Natural killer cell treated with Interleukin-12 subunit alpha and Interleukin-12 subunit beta and Interleukin-15 and Interleukin-18, amount 100 ng/mL, for 72 hours (primary cell): ENCODE measurements at places on chromosomes 4 and X. TPM values are rescaled to one million over a fixed set of nuclear protein-coding genes. Genes with fewer than 3 reads are reported as not detected.
A peak's percentile ranks its signal among the peaks of the same experiment; 100 is the strongest.

DNA sequence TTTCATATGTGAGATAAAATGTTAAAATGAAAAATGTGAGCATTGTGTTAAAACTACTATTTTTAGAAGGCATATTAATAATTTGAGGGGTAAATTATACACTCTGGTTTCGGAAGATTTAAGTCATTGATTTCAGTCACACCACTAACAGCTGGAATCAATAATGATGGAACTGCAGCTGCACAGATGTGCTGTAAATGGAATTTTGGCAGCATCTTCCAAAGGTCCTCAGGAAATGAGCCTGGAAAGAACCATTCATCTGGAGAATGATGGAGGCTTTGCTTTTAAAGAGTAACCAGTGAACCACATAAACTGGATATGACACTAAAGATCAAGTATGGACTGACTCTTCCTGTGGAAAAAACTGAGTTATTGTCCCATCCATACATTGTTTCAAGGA is 759.0 kb upstream of the EPHA5 start:
- no peak for DNase-seq
- no peaks in the 10 kb centered on the region for H3K4me1 ChIP-seq
- H3K27me3 ChIP-seq, result no peaks in the 10 kb centered on the region
- H3K4me3 ChIP-seq, result no peak overlapping the region

GRCh38 chr4:125459531-125459930 is 144.8 kb downstream of the FAT4 start:
- peaks cover 9% of the 10 kb centered on the region for H3K4me1 ChIP-seq
- DNase-seq, result no peak
- no peaks in the 10 kb centered on the region for H3K27me3 ChIP-seq
- H3K4me3 ChIP-seq, result no peak overlapping the region
- no peaks in the 10 kb centered on the region for H3K36me3 ChIP-seq
- no peak overlapping the region for H3K27ac ChIP-seq

DNA sequence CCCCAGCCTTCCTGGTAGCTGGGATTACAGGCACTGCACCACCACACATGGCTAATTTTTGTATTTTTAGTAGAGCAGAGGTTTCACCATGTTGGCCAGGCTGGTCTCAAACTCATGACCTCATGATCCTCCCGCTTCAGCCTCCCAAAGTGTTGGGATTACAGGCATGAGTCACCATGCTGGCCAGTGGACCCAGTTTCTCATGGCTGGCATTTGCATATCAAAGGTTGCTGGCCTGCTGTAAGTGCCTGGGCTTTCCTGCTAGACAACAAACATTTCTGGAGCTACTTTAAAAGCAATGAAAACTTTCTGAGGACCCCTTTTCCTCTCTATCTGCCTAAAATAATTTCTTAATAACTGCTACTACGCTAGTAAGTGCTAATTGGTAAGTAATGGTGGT is 228.2 kb downstream of the PCDH10 start:
- no peaks in the 10 kb centered on the region for H3K27me3 ChIP-seq
- no peak overlapping the region for H3K27ac ChIP-seq
- peaks cover 6% of the 10 kb centered on the region for H3K36me3 ChIP-seq
- no peak overlapping the region for H3K4me3 ChIP-seq
- H3K4me1 ChIP-seq, result no peaks in the 10 kb centered on the region

GRCh38 chr4:170336238-170336775 is 246.6 kb upstream of the AADAT start:
- H3K4me1 ChIP-seq, result no peaks in the 10 kb centered on the region
- H3K27ac ChIP-seq, result no peak overlapping the region
- no peak for DNase-seq
- no peak overlapping the region for H3K4me3 ChIP-seq

The RTL9 gene
- not detected for total RNA-seq

The RIBC1 gene
- total RNA-seq, result 1.5 TPM

DNA sequence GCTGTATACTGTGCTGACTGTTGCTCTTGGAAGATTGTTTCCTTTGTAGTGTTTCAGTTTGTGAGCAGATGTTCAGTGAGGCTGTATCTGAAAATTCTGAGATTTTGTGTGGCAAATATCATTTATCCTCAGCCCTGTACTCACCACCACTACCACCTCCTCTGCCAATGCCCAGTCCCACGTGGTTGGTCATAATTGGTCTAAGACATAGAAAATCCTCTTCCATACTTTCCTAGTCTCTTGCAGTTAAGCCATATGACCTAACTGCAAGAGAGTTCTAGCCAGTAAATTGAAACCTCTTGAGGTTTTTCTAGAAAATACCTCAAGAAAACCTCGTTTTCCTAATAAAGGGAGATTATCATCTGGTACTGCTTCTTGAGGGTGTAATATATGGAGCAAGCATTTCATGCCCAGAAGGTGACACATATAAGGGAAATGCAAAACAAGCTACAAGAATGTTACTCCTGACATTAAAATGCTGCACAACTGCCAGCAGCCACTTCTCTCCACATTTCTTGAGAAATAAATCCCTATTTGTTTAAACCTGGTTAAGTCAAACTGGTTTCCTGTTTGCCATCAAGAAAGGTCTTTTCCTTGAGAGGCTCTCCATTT is 32.8 kb downstream of the ABCE1 start:
- H3K36me3 ChIP-seq, result peaks cover 33% of the 10 kb centered on the region
- peak overlapping the region; percentile 10 for H3K4me3 ChIP-seq

The ACE2 gene
- not detected for total RNA-seq

GRCh38 chr4:88018466-88018865 is 11.0 kb downstream of the PKD2 start:
- no peaks in the 10 kb centered on the region for H3K27me3 ChIP-seq
- H3K4me1 ChIP-seq, result no peaks in the 10 kb centered on the region
- H3K36me3 ChIP-seq, result no peaks in the 10 kb centered on the region
- no peak overlapping the region for H3K27ac ChIP-seq
- no peak overlapping the region for H3K4me3 ChIP-seq

- H3K27ac ChIP-seq, result peak overlapping the region; percentile 93
- no peaks in the 10 kb centered on the region for H3K27me3 ChIP-seq
- peaks cover 48% of the 10 kb centered on the region for H3K4me1 ChIP-seq
- peak overlapping the region; percentile 87 for H3K4me3 ChIP-seq
- DNase-seq, result no peak
Measured at GRCh38 chr4:3202836-3203820, 45.8 kb upstream of the MSANTD1 start.

DNA sequence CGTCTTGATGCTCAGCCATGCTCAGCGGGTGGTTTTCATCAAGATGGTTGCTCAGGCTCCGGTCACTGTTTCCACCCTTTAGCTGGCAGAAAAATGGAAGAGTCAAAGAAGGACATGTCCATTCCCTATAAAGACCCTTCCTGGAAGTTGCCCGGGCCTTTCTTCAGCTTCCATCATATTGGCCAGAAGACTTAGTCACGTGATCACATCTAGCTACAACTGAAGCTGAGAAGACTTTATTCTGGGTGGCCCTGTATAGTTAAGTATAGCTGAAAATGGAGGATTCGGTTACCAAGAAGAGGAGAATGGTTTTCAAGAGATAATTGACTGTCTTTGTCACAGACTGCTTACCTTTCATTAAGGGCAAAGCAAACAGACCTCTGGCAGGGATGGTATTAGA is 296.7 kb upstream of the CASK start:
- H3K4me3 ChIP-seq, result no peak overlapping the region
- no peaks in the 10 kb centered on the region for H3K36me3 ChIP-seq
- no peak overlapping the region for H3K27ac ChIP-seq
- H3K4me1 ChIP-seq, result no peaks in the 10 kb centered on the region
- no peak for DNase-seq
- no peaks in the 10 kb centered on the region for H3K27me3 ChIP-seq

DNA sequence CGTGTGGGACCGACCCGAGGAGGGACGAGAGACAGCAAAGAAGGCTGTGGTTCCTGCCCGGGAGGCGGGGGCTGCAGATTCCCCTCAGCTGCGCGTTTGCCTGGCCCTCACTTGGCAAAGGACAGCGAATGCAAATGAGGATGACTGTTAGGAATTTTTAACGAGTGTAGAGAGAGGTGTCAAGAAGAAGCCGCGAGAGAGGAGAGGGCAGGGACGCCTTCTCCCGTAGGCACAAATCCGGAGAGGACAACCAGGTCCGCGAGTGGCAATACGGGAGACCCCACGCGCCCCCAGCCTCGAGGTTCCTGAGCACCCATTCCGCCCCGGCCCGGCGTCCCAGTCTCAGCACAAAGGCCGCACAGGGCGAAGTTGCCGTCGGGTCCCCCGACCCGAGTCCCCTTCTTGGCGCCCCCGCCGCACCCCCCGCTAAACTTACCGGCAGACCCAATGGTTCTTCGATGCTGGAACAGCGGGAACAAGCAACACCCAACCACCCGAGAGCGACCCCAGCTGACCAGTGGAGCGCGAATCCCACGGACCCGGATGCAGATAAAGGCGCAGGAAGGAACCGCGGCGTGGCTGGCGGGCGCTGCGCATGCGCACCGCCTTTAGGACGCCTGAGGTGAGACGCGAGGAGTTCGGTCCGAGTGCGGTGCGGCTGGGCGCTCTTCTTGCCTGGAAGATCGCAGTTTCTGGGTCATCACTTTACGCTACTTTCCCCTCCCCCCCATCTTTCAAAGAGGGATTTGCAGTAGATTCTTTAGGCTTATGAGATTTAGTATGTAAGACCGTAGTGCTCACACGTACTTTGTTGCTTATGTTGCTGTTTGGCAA is at the start of gene GNPDA2:
Gene GNPDA2, minus strand, starts transcription at position 519 of the 834 bp plus-strand sequence. CDS start 4,349 bp downstream, outside the sequence.
- H3K27ac ChIP-seq, result peak within 1 kb of the TSS; percentile 68
- H3K27me3 ChIP-seq, result peaks cover 8% of the 10 kb centered on the region
- no peaks in the 10 kb centered on the region for H3K36me3 ChIP-seq
- peak within 1 kb of the TSS; percentile 95 for H3K4me3 ChIP-seq
- peak; percentile 87 for DNase-seq

The ITM2A gene
- 51.6 TPM for total RNA-seq

- no peak overlapping the region for H3K27ac ChIP-seq
- H3K27me3 ChIP-seq, result no peaks in the 10 kb centered on the region
- H3K4me3 ChIP-seq, result no peak overlapping the region
- peaks cover 5% of the 10 kb centered on the region for H3K36me3 ChIP-seq
- no peaks in the 10 kb centered on the region for H3K4me1 ChIP-seq
Measured at GRCh38 chr4:116413222-116413621, 672.2 kb downstream of the TRAM1L1 start.

DNA sequence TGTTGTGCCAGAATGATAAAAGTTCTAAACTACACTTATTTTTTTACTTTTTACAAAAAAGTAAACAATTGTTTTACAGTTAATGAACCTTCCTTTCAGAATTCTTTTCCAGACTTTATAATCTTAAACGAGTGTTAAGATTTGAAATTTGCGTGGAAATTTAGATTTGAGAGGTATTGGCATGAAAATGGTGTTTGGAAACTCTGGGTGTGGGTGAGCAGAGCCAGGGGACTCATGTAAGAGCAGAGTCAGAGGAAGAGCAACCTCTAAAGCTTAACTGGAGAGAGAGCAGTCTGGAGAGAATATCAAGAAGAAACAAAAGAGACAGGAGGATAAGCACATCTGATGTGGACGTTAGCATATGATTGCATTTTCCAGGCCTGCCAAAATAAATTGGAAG is 48.2 kb downstream of the MMRN1 start:
- DNase-seq, result no peak
- no peak overlapping the region for H3K27ac ChIP-seq
- H3K4me3 ChIP-seq, result no peak overlapping the region
- no peaks in the 10 kb centered on the region for H3K4me1 ChIP-seq
- H3K27me3 ChIP-seq, result peaks cover 2% of the 10 kb centered on the region

DNA sequence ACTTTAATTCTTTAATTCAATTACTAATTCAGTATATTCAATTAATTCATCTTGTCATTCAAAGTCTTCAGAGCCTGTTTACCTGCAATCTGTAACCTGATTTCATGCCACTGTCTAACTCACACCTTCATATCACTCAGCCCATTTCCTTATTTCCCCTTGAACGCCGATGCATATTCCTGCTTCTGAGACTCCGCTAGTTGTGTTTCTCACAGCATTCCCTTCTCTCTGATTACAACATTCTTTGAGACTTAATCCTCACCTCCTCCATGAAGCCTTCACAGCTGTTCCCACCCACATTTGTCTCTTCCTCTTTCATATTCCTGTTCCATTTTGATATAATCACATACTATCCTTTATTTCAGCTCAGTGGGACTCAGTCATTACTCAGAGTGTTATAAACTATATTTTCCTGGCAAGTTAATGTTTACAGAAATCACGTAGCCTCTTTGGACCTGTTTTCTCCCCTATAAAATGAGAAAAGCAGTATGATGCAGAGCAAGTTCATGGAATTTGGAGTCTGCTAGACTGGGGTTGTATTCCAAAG is 69.0 kb downstream of the MAP9 start:
- no peaks in the 10 kb centered on the region for H3K36me3 ChIP-seq
- DNase-seq, result no peak
- H3K27ac ChIP-seq, result no peak overlapping the region
- peaks cover 14% of the 10 kb centered on the region for H3K27me3 ChIP-seq
- H3K4me3 ChIP-seq, result no peak overlapping the region

The ZNF141 gene
- total RNA-seq, result 26.5 TPM

GRCh38 chr4:47432749-47433148 is 30.8 kb downstream of the COMMD8 start:
- DNase-seq, result no peak
- H3K4me3 ChIP-seq, result no peak overlapping the region
- H3K36me3 ChIP-seq, result no peaks in the 10 kb centered on the region

DNA sequence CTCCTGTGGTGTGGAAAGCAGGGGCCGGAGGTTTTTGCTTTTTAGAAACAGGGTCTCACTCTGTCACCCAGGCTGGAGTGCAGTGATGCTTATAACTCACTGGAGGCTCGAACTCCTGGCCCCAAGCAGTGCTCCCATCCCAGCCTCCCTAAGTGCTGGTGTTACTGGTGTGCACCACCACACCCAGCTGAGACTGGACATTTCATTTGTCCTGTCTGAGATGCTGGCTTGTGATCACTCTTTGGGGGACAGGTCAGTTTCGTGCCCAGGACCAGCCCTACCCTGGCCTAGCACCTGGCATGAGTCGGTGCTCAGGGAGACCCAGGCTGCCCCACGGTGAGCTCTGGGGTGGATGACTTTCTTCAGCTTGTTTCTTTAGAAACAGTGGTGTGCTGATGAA is 11.3 kb downstream of the PSAPL1 start:
- peaks cover 3% of the 10 kb centered on the region for H3K27me3 ChIP-seq
- no peak for DNase-seq
- no peak overlapping the region for H3K4me3 ChIP-seq
- H3K36me3 ChIP-seq, result no peaks in the 10 kb centered on the region
- H3K4me1 ChIP-seq, result no peaks in the 10 kb centered on the region

- no peak overlapping the region for H3K4me3 ChIP-seq
- no peaks in the 10 kb centered on the region for H3K4me1 ChIP-seq
- no peak for DNase-seq
- peaks cover 6% of the 10 kb centered on the region for H3K27me3 ChIP-seq
- H3K36me3 ChIP-seq, result no peaks in the 10 kb centered on the region
- H3K27ac ChIP-seq, result no peak overlapping the region
Measured at GRCh38 chr4:99624141-99624719, 33.4 kb downstream of the C4orf54 start.

DNA sequence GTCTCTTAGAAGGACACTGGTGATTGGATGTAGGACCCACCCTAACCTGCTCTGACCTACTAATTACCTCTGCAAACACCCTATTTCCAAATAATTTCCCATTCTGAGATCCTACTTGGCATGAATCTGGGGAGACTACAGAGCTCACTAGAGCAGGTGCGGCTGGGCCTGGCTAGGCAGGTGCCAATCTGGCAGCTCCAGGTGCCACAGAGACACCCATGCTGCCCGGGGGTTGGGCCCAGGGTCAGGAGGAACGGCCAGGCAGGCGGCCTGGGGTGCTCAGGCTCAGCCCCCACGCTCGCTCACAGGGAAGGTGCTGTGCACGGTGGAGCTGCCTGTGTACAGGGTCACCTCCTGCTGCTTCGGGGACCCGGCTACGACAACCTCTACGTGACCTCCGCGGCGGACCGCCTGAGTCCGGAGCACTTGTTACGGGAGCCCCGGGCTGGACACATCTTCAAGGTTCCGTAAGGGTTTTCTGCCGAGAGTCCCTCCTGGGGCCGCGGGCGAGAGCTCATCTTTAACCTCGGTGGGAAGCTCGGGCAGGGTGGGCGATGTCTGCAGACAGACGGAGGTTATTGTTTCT is 26.5 kb upstream of the PLCXD1 start:
- DNase-seq, result no peak
- peaks cover 6% of the 10 kb centered on the region for H3K4me1 ChIP-seq
- H3K27ac ChIP-seq, result no peak overlapping the region
- no peaks in the 10 kb centered on the region for H3K27me3 ChIP-seq
- H3K36me3 ChIP-seq, result no peaks in the 10 kb centered on the region
- H3K4me3 ChIP-seq, result no peak overlapping the region
